Stimulated activated CD4-positive, alpha-beta T cell treated with anti-CD3 and anti-CD28 coated beads, Interleukin-2, amount 100 ng/mL, for 48 hours (primary cell): ENCODE measurements at places on chromosomes 5 and 9.
A peak's percentile ranks its signal among the peaks of the same experiment; 100 is the strongest.

DNA sequence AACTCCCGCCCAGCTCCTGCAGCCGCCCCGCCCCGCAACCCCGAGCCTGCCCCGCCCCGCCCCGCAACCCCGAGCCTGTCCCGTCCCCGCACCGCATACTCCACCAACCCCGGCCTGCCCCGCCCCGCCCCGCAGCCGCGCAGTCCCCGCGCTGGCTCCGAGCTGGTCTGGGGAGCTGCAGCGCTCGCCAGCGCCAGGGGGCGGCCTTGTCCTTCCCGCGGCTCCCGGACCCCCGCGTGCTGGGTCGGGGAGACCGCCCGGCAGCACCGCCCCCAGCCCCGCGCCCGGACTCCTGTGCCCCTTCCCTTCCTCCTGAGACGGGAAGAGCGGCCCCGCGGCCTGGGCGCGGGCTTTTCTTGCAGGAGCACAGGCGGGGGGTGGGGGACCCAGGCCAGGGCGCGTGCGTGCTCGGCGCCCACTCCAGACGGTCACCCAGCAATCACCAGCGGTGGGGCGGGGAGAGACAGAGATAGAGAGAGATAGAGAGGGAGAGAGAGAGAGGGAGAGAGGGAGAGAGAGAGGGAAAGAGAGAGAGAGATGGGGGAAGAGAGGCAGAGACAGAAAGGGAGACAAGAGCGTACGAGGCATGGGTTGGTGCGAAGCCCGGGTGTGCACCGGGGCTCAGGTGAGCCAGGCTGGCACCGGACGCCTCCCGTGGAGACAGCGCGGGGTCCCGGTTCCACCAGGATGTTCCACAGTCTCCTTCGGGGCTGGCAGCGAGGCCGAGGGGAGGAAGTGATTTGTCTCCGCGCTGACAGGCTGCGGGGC lies 14.7 kb upstream of the TMEM250 start:
- peak; percentile 23 for DNase-seq

DNA sequence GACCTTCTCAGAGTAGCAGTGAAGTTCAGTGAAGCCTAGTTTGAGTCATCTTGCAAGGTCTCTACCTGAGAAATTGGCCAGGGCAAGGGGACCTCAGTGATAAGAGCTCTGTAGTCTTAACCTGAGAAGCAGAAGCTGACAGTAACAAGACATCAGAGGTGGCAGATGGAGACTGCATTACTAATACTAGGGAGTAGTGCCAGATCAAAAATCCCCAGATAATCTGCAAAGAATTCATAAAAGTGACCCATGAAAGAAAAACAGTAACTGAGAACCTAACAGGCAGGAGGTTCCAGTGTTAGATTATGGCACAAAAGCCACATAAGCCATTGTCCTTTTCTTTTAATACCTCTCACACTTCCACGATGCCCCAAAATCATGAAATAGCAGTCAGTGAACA lies 175.5 kb downstream of the MUSK start:
- no peak for DNase-seq

- no peak for DNase-seq
These were observed 261.2 kb upstream of the CLINT1 start for GRCh38 chr5:158119961-158120723.

- no peak for DNase-seq
These were observed 230.3 kb upstream of the ZNF462 start for GRCh38 chr9:106632621-106633020.

- DNase-seq: no peak
These were observed 128.7 kb downstream of the C5orf15 start for GRCh38 chr5:133839721-133840120.

GRCh38 chr5:58447226-58447625 lies 12.7 kb downstream of the PLK2 start:
- no peak for DNase-seq
